ENCODE measurements at places on chromosomes 7 and 10.

GRCh38 chr10:54496852-54497251, 304.2 kb downstream of the PCDH15 start:
- DNase-seq, result no peak

GRCh38 chr10:114708717-114709335, 50.8 kb upstream of the ABLIM1 start:
- no peak for DNase-seq

GRCh38 chr10:68559251-68559650, 886 bp upstream of the TET1 start:
- no peak for DNase-seq

DNA sequence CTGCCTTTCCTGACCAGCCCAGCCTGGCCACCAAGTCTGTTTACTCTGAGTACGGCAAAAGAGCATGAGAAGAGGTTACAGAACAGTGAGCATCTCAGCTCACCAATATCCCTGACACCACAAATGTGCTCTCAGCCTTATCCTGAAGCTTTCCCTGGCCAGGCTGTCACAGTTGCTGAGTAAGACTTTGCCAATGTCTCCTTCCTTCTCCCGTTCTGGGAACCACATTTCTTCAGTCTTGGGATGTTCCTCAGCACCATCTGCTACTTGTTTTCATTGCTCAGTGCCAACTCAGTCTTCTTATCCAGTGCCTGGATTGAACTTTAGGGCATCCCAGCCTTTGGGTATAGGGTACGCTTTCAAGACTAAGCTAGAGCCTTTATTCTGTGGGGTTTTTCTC, 7.1 kb upstream of the KCNIP2 start:
- no peak for DNase-seq

DNA sequence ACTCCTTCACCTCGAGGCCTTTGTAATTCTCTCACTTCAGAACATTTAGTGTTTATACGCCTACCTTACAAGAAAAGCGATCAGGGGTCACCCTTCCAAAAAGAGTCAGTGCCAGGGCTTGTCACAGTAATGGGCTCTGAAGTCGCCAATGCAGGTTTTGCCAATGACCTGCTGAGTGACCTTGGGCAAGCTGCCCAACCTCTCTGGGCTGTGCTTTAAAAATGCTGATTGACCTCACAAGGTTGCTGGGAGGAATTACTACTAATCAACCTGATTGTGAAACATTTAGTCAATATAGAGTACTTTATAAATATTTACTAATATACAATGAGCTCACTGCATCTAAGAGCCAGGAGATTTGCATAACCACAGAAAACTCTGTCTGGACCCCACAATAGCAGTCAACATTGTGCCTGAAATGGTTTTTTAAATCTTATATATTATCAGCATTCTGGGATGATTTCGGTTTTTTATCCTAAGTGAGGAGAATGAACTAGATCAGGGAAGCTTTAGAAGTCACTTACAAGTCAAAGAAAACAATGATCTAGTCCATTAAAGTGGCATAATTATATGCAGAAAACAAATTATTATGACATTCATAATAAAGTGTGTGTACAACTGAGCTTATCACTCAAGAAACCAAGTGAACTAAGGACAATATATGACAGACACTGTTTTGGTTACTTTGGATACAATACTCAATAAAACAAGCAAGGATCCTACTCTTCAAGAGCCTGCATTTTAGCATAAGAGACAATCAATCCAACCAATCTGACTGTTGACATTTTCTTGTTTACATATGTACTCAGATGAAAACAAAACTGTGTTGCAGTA, 290.5 kb downstream of the SORCS1 start:
- DNase-seq, result no peak

GRCh38 chr7:78487464-78487863, 688.9 kb downstream of the PHTF2 start:
- no peak for DNase-seq

GRCh38 chr10:59374916-59375315, 12.6 kb upstream of the FAM13C start:
- DNase-seq, result no peak

GRCh38 chr10:74373059-74373458, 222.0 kb downstream of the ADK start:
- DNase-seq, result no peak

DNA sequence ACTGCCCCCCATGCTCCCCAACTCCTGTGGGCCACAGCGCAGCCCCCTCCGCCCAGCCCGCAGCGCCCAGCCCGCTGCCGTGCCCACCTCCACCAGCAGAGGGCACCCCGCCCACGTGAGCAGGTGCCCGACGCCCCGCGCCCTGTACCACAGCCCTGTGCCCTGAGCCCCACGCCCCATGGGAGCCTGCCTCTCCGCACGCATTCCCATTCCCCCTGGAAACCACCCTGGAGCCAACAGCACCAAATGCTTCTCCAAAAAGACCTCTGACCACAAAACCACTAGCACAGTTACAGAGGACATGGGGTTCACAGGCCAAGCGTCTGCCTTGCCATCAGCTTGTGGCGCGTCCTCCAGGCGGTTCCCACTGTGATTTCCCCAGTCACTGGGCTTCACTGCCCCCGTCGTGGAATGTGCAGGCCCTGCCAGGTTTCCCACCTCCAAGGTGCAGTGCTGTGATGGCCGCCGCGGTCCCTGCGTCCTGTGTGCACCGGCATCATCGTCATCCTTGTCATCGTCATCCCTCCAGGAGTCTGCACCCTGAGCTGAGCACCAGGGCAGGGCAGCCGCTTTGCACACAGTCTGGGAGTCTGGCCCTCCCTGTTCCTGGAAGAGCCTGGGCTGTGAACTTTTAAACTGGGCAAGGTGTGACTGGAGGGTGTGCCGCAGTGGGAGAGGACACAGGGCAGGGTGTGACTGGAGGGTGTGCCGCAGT, 61.7 kb downstream of the PWWP2B start:
- peak; percentile 72 for DNase-seq
